Amniotic stem cell (primary cell): ENCODE measurements at places on chromosomes 12 and 14.

- DNase-seq = no peak
These were observed 178.3 kb upstream of the RGS6 start for GRCh38 chr14:71753976-71754375.

DNA sequence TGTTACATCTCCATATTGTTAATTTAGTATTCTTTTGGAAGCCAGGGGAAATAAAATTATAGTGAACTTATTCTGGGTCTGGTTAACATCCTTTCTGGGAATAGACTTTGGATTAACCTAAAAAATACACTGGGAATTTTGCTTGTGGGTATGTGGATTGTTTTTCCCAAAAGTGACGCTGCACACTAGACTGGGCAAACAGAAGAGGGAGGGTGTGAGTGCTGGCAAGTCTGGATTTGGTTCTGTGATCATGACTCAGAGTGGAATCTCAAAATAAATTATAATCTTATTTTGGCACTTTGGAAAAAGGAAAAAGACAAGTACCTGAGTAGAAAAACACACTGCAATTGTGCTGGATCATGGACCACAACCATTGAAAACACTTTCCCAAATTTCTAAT, 15.2 kb upstream of the LUM start:
- no peak for DNase-seq

GRCh38 chr14:81401420-81402122, 1.4 kb upstream of the STON2 start:
- DNase-seq = no peak

DNA sequence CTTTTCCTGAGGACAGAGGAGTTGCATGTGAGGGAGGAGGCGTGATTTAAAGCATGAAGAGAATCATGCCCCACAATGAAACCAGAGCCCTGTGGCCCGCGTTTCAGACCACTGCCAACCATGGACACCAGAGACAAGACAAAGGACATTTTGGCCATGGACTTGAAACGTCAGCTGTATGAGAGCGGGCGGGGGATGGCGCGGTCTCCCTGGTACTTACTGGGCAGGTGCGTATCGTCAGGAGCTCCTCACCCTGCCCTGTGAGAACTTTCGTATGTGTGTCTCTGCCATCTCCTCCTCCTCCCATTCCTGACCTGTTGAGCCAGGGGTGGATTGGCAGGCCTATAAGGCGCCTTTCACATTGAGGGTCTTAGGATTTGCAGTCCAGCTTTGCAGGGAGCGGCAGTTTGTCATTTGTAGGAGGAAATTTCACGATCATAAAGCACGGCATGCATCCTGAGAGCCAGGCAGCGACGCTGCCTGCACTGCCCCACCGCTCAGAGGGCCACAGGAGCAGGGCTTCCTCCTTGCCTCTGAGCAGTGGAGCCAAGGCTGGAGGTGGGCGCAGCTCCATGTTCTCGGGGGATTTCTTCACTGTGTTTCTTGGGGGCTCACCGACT, 22.2 kb downstream of the SFSWAP start:
- DNase-seq = no peak
